ENCODE measurements at places on chromosomes 7 and 10.

- no peak for DNase-seq
Measured at GRCh38 chr10:67936416-67936815, 52.0 kb downstream of the SIRT1 start.

GRCh38 chr7:47586925-47587324, 5.0 kb upstream of the TNS3 start:
- no peak for DNase-seq

GRCh38 chr10:130160775-130161174, 24.6 kb downstream of the GLRX3 start:
- DNase-seq = no peak

DNA sequence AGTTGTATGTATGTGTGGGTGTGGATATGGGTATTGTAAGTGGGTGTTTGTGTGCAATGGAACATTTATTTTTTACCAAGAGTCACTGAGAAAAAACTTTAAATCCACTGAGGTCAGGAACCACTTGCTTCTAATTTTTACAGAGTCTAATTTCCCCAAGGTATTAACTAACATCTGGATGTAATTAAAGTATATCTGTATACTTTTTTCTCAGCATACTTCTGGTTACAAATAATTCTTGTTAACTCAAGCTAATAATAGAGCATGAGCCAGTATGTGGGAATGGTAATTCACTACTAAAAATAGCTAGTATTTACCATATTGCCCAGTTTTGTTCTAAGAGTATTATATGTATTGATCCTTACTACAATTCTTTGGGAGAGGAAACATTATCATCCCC, 24.6 kb upstream of the STEAP4 start:
- no peak for DNase-seq

- DNase-seq = no peak
Measured at GRCh38 chr7:39360766-39361165, 205.4 kb upstream of the YAE1 start.
